Endothelial cell (in vitro differentiated cells): ENCODE measurements at places on chromosomes 5 and 9. TPM values are rescaled to one million over a fixed set of nuclear protein-coding genes. Genes with fewer than 3 reads are reported as not detected.

GRCh38 chr5:110909950-110910349 is 161.6 kb upstream of the TSLP start:
- no peaks in the 10 kb centered on the region for H3K36me3 ChIP-seq
- H3K4me1 ChIP-seq, result no peaks in the 10 kb centered on the region
- H3K4me3 ChIP-seq, result no peak overlapping the region

GRCh38 chr9:132697230-132697629 is 27.0 kb downstream of the GTF3C4 start:
- no peaks in the 10 kb centered on the region for H3K4me1 ChIP-seq
- H3K4me3 ChIP-seq, result no peak overlapping the region
- H3K36me3 ChIP-seq, result no peaks in the 10 kb centered on the region
- no peak overlapping the region for H3K27ac ChIP-seq
- no peak for DNase-seq

DNA sequence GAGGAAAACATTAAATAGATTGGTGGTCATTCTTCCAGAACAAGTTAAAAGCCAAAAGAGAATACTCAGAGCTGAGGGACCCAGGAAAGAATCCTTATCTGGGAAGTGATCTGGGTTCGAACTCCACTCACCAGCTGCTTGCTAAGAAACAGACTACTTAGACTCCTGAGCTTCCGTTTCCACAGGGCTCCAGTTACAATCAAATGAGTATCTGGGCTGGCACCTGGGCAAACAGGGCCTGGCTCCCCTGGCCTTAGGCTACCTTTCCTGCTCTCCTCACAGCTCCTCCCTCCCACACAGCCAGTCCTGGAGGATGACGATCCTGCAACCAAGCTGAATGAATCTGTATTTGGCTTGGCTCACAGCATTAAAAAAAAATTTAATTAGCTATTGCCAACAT is 2.5 kb downstream of the MAPK9 start:
- H3K36me3 ChIP-seq, result peaks cover 20% of the 10 kb centered on the region
- H3K27ac ChIP-seq, result no peak overlapping the region
- H3K4me3 ChIP-seq, result no peak overlapping the region
- H3K27me3 ChIP-seq, result peaks cover 17% of the 10 kb centered on the region

DNA sequence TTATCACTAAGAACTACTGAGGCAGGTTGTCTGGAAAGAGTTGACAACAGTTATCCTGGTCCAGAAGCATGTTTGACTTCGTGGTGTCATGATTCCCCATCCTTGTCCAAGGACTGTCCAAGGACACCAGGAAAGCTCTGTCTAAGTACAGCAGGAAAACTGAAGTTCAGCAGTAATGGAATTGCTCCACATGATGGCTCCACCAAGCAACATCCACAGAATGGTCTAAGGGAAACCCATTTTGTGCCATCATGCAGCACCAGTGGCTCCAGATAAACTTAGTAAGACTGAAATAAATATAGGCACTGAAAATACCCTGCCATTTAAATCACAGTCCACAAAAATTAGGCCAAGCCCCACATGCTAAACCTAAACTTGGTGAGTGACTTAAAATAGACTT is 192.8 kb downstream of the CDH18 start:
- no peak overlapping the region for H3K4me3 ChIP-seq
- no peaks in the 10 kb centered on the region for H3K27me3 ChIP-seq
- no peak overlapping the region for H3K27ac ChIP-seq
- DNase-seq, result no peak

The CFAP90 gene
- not detected for total RNA-seq

The TPPP gene
- 0.05 TPM for total RNA-seq

GRCh38 chr5:31328040-31328733 is 134.7 kb downstream of the CDH6 start:
- H3K27me3 ChIP-seq, result no peaks in the 10 kb centered on the region
- no peak for DNase-seq
- peaks cover 4% of the 10 kb centered on the region for H3K4me1 ChIP-seq
- H3K4me3 ChIP-seq, result no peak overlapping the region

GRCh38 chr5:109690242-109690974 is 681 bp downstream of the MAN2A1 start:
- peaks cover 45% of the 10 kb centered on the region for H3K4me1 ChIP-seq
- no peaks in the 10 kb centered on the region for H3K36me3 ChIP-seq
- peaks cover 11% of the 10 kb centered on the region for H3K27me3 ChIP-seq
- peak overlapping the region; percentile 95 for H3K4me3 ChIP-seq

GRCh38 chr5:139543423-139543991 is 17.6 kb upstream of the UBE2D2 start:
- no peak overlapping the region for H3K4me3 ChIP-seq
- no peak overlapping the region for H3K27ac ChIP-seq
- H3K36me3 ChIP-seq, result no peaks in the 10 kb centered on the region
- DNase-seq, result peak; percentile 76

DNA sequence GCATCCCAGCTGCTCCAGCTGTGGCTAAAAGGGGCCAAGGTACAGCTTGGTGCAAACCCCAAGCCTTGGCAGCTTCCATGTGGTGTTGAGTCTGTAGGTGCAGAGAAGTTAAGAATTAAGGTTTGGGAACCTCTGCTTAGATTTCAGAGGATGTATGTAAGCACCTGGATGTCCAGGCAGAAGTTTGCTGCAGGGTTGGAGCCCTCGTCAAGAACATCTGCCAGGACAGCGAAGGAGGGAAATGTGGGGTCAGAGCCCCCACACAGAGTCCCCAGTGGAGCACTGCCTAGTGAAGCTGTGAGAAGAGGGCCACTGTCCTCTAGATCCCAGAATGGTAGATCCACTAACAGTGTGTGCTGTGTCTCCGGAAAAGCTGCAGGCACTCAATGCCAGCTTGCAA is 236.2 kb upstream of the ADRA1B start:
- H3K27me3 ChIP-seq, result peaks cover 1% of the 10 kb centered on the region
- no peak overlapping the region for H3K4me3 ChIP-seq
- no peak overlapping the region for H3K27ac ChIP-seq
- no peak for DNase-seq
- H3K4me1 ChIP-seq, result no peaks in the 10 kb centered on the region

GRCh38 chr5:54146390-54146789 is 164.0 kb downstream of the ARL15 start:
- H3K4me1 ChIP-seq, result peaks cover 3% of the 10 kb centered on the region
- H3K27ac ChIP-seq, result no peak overlapping the region

The NSD1 gene
- 111 TPM for total RNA-seq

The SGTB gene
- total RNA-seq, result 8.3 TPM

- peaks cover 19% of the 10 kb centered on the region for H3K4me1 ChIP-seq
- peak; percentile 78 for DNase-seq
- no peaks in the 10 kb centered on the region for H3K36me3 ChIP-seq
- peaks cover 6% of the 10 kb centered on the region for H3K27me3 ChIP-seq
- peak overlapping the region; percentile 86 for H3K27ac ChIP-seq
Observed at GRCh38 chr9:137305060-137305797, 3.2 kb upstream of the NRARP start.

GRCh38 chr9:126506361-126507317 is 107.1 kb upstream of the LMX1B start:
- H3K27ac ChIP-seq, result no peak overlapping the region
- no peak for DNase-seq
- H3K4me1 ChIP-seq, result no peaks in the 10 kb centered on the region
- no peak overlapping the region for H3K4me3 ChIP-seq

DNA sequence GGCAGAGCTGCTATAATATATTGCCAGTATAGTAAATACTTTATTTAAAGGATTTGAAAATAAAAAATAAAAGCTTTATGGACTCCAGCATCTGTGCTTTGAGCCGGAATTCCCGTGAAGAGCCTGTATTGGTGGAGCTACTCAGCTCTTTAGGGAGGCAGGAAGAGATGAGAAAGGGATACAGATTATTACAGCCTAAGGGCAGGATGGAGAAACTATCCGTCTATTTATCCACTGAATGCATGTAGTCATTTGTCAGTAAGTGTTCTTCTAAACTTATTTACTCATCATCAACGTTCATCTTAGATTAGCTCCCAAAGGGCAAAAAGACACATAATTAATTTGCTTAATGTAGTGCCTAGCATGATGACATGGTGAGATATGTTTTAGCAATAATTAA is 48.4 kb downstream of the SLC1A1 start:
- no peak for DNase-seq
- no peaks in the 10 kb centered on the region for H3K27me3 ChIP-seq
- peaks cover 15% of the 10 kb centered on the region for H3K4me1 ChIP-seq

The MAMDC2 gene
- 0.10 TPM for total RNA-seq

The FREM1 gene
- total RNA-seq, result 2.9 TPM

GRCh38 chr9:135919318-135919890 is 12.1 kb upstream of the CAMSAP1 start:
- no peak overlapping the region for H3K27ac ChIP-seq
- H3K36me3 ChIP-seq, result peaks cover 37% of the 10 kb centered on the region
- DNase-seq, result no peak

- H3K4me1 ChIP-seq, result peaks cover 7% of the 10 kb centered on the region
- no peak overlapping the region for H3K27ac ChIP-seq
- peaks cover 15% of the 10 kb centered on the region for H3K36me3 ChIP-seq
Observed at GRCh38 chr5:113110117-113110516, 133.5 kb downstream of the DCP2 start.

- peak; percentile 76 for DNase-seq
- peak overlapping the region; percentile 43 for H3K27ac ChIP-seq
- peak overlapping the region; percentile 61 for H3K4me3 ChIP-seq
- H3K4me1 ChIP-seq, result peaks cover 4% of the 10 kb centered on the region
- H3K36me3 ChIP-seq, result no peaks in the 10 kb centered on the region
Observed at GRCh38 chr5:175873088-175873454, 1.7 kb downstream of the CPLX2 start.

The LCN2 gene
- total RNA-seq, result not detected

GRCh38 chr5:102130386-102130785 is 165.7 kb downstream of the SLCO4C1 start:
- no peaks in the 10 kb centered on the region for H3K36me3 ChIP-seq
- no peak for DNase-seq
- no peak overlapping the region for H3K27ac ChIP-seq
- no peak overlapping the region for H3K4me3 ChIP-seq
- H3K27me3 ChIP-seq, result no peaks in the 10 kb centered on the region

- H3K4me3 ChIP-seq, result no peak overlapping the region
- no peaks in the 10 kb centered on the region for H3K36me3 ChIP-seq
- no peak for DNase-seq
- peaks cover 4% of the 10 kb centered on the region for H3K4me1 ChIP-seq
- H3K27me3 ChIP-seq, result peaks cover 2% of the 10 kb centered on the region
Observed at GRCh38 chr5:174065528-174066197, 20.2 kb downstream of the NSG2 start.

DNA sequence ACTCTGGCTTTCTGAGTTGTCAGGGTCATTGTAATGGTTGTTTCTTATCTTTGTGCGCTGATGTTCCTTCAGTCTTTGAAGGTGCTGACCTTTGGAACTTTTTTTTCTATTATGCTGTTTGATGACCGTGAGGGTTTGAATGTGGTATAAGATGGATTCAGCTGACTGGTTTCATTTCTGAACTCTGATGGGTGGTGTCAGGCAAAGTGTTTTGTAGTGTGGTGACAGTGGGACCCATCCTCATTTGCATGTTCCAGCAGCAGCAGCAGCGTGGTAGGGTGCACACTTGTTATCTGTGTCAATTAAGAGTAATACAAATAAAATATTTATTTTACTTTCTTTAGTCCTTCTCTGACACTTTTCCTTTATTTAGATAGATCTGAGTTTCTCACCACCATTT is 227.7 kb upstream of the PRR16 start:
- no peak for DNase-seq
- H3K4me3 ChIP-seq, result no peak overlapping the region
- no peak overlapping the region for H3K27ac ChIP-seq
- H3K36me3 ChIP-seq, result no peaks in the 10 kb centered on the region

- H3K27me3 ChIP-seq, result peaks cover 5% of the 10 kb centered on the region
- H3K36me3 ChIP-seq, result peaks cover 10% of the 10 kb centered on the region
- DNase-seq, result no peak
Observed at GRCh38 chr9:547314-547713, 294.2 kb upstream of the DMRT1 start.

- no peak overlapping the region for H3K4me3 ChIP-seq
- H3K36me3 ChIP-seq, result no peaks in the 10 kb centered on the region
Observed at GRCh38 chr5:73513996-73514395, 15.8 kb downstream of the BTF3 start.

DNA sequence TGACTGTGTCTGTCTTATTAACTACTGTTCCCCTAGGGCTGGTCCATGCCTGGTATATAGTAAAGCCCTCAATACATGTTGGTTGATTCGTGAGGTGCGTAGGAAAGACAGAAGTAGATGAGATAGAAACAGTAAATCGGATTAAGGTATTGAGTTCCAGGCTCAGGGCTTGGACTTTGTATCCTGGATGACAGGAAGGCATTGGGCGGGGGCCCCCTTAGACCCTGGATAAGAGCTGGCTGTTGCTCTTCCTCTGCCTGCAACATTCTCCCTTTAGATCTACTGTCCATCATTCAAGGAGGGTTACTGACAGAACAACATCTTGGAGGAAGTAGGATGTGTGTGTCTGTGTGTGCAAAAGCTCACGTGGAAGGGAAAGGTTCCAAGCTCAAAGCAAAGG is 31.2 kb upstream of the CTNNA1 start:
- H3K36me3 ChIP-seq, result peaks cover 3% of the 10 kb centered on the region
- no peak overlapping the region for H3K27ac ChIP-seq
- peaks cover 33% of the 10 kb centered on the region for H3K4me1 ChIP-seq
- peaks cover 4% of the 10 kb centered on the region for H3K27me3 ChIP-seq
- DNase-seq, result no peak

GRCh38 chr5:150066901-150067396 is 19.4 kb downstream of the CSF1R start:
- no peak overlapping the region for H3K27ac ChIP-seq
- H3K4me3 ChIP-seq, result no peak overlapping the region
- peaks cover 18% of the 10 kb centered on the region for H3K4me1 ChIP-seq
- DNase-seq, result no peak

DNA sequence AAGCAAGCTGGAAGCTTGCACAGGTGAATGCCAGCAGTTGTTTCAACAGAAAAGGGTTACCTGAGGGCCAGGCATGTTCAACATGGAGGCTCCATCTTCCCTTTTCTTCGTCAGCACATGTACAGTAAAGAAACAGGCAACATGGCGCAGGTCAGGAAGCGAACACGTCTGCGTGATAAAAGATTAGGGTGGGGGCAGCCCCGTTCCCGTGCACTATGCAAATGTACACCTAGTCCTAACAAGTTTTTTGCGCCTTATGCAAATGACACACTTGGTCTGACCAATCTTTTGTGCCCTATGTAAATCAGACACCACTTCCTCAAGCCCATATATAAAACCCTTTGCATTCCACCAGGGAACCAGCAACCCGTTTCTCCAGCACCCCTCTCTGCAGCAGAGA is 452.1 kb upstream of the PTPRD start:
- no peak for DNase-seq
- H3K27me3 ChIP-seq, result no peaks in the 10 kb centered on the region
- no peaks in the 10 kb centered on the region for H3K36me3 ChIP-seq
- no peaks in the 10 kb centered on the region for H3K4me1 ChIP-seq
- no peak overlapping the region for H3K4me3 ChIP-seq

GRCh38 chr9:36949466-36949865 is 84.6 kb downstream of the PAX5 start:
- DNase-seq, result no peak
- peaks cover 3% of the 10 kb centered on the region for H3K27me3 ChIP-seq
- no peaks in the 10 kb centered on the region for H3K36me3 ChIP-seq
- no peak overlapping the region for H3K27ac ChIP-seq

The LCN15 gene
- total RNA-seq, result 0.49 TPM

GRCh38 chr5:149001162-149001561 is 61.7 kb downstream of the SH3TC2 start:
- no peak overlapping the region for H3K4me3 ChIP-seq
- no peak overlapping the region for H3K27ac ChIP-seq
- no peak for DNase-seq
- H3K4me1 ChIP-seq, result no peaks in the 10 kb centered on the region
